CD4-positive, CD25-positive, alpha-beta regulatory T cell (primary cell): ENCODE measurements at places on chromosomes 7 and 10. TPM values are rescaled to one million over a fixed set of nuclear protein-coding genes. Genes with fewer than 3 reads are reported as not detected.

GRCh38 chr10:17386021-17386420, 68.4 kb downstream of the ST8SIA6 start:
- H3K4me1 ChIP-seq, result no peaks in the 10 kb centered on the region
- H3K36me3 ChIP-seq, result peaks cover 11% of the 10 kb centered on the region
- no peaks in the 10 kb centered on the region for H3K27me3 ChIP-seq
- DNase-seq, result no peak
- H3K4me3 ChIP-seq, result no peak overlapping the region
- H3K27ac ChIP-seq, result no peak overlapping the region

DNA sequence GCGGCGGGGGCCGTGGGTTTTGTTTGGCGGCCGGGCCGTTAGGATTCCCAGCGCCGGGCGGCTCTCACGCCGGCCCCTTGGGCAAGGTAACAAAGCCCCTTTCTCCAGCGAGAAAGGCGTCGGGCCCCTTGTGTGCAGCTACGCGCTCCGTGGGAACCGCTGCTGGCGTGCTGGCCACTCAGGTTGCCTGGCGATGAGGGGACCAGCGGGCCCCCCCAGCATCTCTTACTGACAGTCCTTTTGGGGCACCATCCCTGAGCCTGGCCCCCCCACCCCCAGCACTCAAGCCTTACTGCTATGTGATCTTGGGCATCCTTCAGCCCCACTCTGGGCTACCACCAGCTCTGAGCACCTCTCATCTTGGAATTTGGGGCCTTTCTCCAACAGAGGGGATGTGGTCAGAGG, 1.8 kb downstream of the LFNG start:
- peaks cover 27% of the 10 kb centered on the region for H3K36me3 ChIP-seq
- peak; percentile 32 for DNase-seq
- peak overlapping the region; percentile 83 for H3K27ac ChIP-seq
- H3K4me1 ChIP-seq, result peaks cover 73% of the 10 kb centered on the region
- H3K27me3 ChIP-seq, result no peaks in the 10 kb centered on the region

DNA sequence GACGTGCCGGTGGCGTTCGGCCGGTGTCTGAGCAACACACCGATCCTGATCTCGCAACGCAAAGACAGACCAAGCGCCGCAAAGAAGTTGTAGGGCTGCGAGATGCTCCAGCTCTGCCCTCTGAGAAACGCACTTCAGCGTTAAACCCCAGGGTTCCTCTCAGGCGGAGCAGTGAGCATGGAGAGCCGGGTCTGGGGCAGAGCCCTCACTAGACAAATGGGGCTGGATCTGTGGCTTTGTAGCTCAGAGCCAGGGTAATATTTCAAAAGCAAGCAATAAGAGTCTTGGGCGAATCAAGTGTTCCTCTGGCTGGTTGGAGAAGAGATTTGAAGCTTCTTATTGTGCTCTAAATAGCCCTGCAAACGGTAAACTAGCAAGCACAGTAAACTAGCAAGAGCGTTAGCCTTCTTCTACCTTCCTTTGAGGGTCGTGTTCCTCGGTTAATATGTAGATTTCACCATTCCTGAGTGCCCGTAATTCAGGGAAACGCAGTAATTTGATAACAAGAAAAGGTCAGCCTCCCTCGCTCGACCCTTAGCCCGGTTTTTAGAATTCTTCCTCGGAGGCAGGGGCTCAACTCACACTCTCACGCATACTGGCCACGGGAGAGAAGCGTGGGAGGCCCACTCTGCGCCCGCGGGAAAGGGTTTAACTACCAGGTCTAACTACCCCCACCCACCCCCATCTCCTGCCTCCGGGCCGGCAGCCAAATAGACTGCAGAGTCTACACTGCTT, 6.7 kb downstream of the SKAP2 start:
- no peak for DNase-seq
- peaks cover 3% of the 10 kb centered on the region for H3K27me3 ChIP-seq
- no peaks in the 10 kb centered on the region for H3K4me1 ChIP-seq
- no peak overlapping the region for H3K4me3 ChIP-seq
- H3K36me3 ChIP-seq, result no peaks in the 10 kb centered on the region
- H3K27ac ChIP-seq, result no peak overlapping the region

PPIA gene
- 670 TPM for total RNA-seq

PNLIPRP2 gene
- total RNA-seq, result not detected

GRCh38 chr7:67875558-67875957, 878.9 kb downstream of the TYW1 start:
- H3K27ac ChIP-seq, result no peak overlapping the region
- no peaks in the 10 kb centered on the region for H3K36me3 ChIP-seq

GRCh38 chr7:39265641-39266591, 288.2 kb downstream of the POU6F2 start:
- no peaks in the 10 kb centered on the region for H3K4me1 ChIP-seq
- H3K4me3 ChIP-seq, result no peak overlapping the region
- no peaks in the 10 kb centered on the region for H3K27me3 ChIP-seq
- no peak overlapping the region for H3K27ac ChIP-seq
- H3K36me3 ChIP-seq, result no peaks in the 10 kb centered on the region
- no peak for DNase-seq

- H3K27ac ChIP-seq, result no peak overlapping the region
- no peak for DNase-seq
- no peak overlapping the region for H3K4me3 ChIP-seq
- no peaks in the 10 kb centered on the region for H3K4me1 ChIP-seq
- no peaks in the 10 kb centered on the region for H3K27me3 ChIP-seq
- H3K36me3 ChIP-seq, result no peaks in the 10 kb centered on the region
These were observed 87.4 kb downstream of the CHN2 start for GRCh38 chr7:29281782-29282541.

LRRC18 gene
- not detected for total RNA-seq

- no peak overlapping the region for H3K27ac ChIP-seq
- H3K36me3 ChIP-seq, result no peaks in the 10 kb centered on the region
- DNase-seq, result no peak
- no peak overlapping the region for H3K4me3 ChIP-seq
- H3K4me1 ChIP-seq, result no peaks in the 10 kb centered on the region
These were observed 10.7 kb downstream of the CYP2E1 start for GRCh38 chr10:133537546-133538545.

TECTB gene
- not detected for total RNA-seq

DNA sequence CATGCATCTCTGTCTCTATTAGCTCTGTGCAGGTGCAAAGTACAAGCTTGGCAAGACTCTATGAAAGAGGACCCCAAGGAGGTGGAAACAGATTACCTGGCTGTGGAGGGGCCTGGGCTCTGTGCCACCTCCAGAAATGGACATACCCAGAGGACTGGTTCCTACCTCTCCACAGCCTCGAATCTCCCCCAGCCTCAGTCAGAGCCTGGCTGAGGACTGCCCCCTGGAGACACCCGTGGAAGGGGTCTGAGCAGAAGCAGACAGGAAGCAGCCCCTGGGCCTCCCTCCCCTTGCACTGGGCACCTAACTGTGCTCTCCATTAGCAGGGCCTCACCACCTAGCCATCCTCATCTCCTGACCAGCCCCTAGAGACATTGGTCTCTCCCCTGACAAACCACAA, 92.0 kb downstream of the DLG5 start:
- H3K4me3 ChIP-seq, result no peak overlapping the region
- H3K27me3 ChIP-seq, result no peaks in the 10 kb centered on the region
- peaks cover 24% of the 10 kb centered on the region for H3K4me1 ChIP-seq
- DNase-seq, result no peak
- no peaks in the 10 kb centered on the region for H3K36me3 ChIP-seq
- H3K27ac ChIP-seq, result no peak overlapping the region

- no peaks in the 10 kb centered on the region for H3K27me3 ChIP-seq
- H3K4me3 ChIP-seq, result no peak overlapping the region
- no peak for DNase-seq
- no peaks in the 10 kb centered on the region for H3K36me3 ChIP-seq
These were observed 113.0 kb upstream of the PCDH15 start for GRCh38 chr10:54914049-54914448.
